T-helper 9 cell (primary cell): ENCODE measurements at places on chromosomes 1 and 21.

DNA sequence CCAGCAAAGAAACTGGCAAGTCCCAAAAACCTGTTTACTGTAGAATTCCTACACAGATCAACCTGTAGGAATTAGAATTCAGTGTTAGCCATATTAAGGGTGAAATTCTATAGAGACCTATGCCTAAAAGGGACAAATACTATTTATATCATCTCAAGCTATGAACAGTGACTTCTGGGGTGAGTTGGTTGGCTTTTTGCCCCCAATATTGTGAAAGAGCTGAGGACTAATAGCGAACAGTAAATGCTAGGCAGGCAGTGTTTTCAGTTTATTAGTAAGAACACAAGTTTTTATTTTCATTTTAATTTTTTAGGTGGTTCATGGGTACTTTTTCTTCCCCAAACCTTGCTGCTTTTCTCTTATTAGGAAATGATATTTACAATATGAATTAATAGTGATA is 15.3 kb downstream of the SLC16A4 start:
- no peak for DNase-seq

DNA sequence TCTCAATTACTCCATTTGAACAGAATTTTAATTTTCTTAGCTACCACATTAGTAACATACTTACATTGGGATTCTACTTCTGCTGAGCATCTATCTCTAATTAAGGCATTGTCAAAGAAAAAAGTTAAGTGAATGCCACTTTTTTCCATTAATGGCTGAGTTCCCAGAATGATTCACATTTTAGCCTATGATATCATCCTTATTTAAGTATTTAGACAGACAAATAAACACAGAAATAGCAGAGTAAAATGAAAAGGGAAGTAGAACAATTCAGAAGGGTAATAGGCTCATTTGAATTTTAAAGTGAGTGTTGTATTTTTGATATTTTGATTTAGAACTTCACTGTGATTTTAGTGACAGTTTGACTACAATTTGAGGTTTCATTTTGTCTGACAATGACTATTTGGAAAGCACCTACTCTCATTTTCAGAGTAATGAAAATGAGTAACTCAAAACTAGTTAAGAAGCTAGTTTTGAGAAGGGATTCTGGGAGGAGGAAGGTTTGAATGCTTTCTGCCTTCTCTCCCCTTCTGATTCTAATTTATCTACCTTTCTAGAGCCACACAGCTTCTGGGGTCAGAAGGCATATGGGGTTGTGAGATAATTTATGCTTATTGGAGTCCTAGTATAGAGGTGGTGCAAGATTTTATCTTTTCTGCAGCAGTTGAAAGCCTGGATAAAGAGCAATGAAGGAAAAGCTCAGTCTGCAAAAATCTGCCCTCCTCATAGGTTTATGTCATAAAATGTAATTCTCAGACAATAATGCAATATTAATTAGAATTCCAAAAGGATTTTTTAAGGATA is 15.5 kb downstream of the LYPLAL1 start:
- no peak for DNase-seq

GRCh38 chr1:88668405-88668804 is 15.7 kb upstream of the PKN2 start:
- no peak for DNase-seq

- DNase-seq = no peak
Measured at GRCh38 chr1:160647329-160647720, 481 bp upstream of the SLAMF1 start.

- DNase-seq = no peak
Measured at GRCh38 chr1:96362623-96363022, 359.0 kb upstream of the PTBP2 start.

DNA sequence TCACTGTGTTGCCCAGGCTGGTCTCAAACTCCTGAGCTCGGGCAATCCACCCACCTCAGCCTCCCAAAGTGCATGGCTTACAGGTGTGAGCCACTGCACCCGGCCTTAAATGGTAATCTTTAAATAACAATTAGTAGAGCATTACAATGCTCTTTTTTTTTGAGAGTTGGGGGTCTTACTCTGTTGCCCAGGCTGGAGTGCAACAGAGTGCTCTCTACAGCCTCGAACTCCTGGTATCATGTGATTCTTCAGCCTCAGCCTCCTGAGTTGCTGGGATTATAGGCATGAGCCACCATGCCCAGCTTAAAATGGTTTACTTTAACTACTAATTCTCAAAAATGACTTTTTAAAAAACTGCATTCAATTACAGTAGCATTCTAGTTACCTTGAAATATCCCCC is 52.2 kb downstream of the PIK3R3 start:
- DNase-seq = no peak

- DNase-seq = peak; percentile 97
Measured at GRCh38 chr1:58783993-58784757, at the start of gene JUN. Gene JUN, minus strand, starts transcription at chr1:58784047. Its CDS starts 977 bp downstream, at chr1:58783070.

DNA sequence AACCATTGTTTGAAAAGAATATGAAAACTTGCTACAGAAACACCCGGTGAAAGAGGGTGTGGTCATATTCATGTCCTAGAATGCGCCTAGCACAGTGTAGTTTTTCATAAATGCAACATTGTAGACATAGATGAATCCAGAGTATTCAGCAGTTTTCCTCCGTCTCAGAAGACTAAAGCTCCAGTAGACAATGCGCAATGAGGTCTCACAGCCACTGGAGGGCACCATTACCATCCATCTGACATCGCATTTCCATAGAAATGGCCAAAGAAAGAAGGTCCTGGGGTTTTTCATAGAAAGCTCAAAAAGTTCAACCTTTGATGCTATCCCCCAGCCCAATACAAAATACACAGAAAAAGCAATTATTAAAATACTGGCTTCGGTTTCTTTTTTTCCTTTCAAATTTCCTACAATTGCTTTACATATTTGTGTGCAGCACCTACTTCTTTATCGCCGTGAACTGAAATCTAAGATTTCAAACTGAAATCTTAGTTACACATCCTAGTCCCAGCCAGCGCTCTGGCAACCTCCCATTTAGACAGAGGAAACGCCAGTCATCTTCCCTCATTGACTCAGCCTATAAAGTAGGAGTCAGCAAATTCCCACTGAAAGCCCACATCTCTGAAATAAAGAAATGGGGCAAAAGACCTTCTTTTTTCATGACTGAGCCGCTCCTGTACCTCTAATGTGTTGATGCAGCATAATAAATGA is 3.9 kb upstream of the CD58 start:
- DNase-seq = peak; percentile 36

DNA sequence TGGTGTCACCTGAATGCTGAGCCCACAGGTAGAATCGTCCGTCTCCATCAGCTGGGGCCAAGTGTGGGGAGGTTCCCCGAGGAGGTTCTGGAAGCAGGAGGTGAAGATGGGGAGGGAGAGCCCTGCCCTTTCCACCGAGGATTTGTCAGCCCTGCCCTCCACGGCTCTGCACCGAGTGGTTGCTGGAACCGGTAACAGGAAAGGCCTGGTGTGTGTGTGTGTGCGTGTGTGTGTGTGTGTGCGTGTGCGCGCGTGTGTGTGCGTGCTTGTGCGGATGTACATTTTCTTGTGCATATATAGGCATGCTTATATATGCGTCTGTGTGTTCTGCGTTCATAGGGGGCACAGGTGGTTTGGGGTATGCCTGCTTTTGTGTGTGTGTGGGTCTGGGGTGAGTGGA is 3.5 kb downstream of the NBL1 start:
- no peak for DNase-seq

DNA sequence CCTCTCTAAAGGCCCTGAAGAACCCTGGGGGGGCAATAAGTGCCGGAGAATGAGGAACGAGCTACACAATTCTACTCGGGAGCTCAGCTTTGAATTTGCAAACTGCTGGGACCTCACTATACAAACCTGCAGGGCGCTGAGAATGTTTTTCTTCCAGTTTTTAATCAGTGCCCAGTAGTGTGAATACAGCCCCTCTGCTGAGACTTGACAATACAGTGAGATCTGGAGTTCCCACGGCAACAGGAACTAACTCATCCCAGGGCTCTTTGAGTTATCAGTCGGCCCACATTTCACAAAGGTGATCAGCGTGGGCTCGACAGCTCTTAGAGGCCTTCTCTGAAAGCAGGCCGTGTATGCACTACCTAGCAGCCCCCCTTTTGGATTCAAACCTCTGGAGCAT is 41.7 kb downstream of the TMEM53 start:
- DNase-seq = no peak

GRCh38 chr1:213817156-213817555 is 170.6 kb upstream of the PROX1 start:
- no peak for DNase-seq

DNA sequence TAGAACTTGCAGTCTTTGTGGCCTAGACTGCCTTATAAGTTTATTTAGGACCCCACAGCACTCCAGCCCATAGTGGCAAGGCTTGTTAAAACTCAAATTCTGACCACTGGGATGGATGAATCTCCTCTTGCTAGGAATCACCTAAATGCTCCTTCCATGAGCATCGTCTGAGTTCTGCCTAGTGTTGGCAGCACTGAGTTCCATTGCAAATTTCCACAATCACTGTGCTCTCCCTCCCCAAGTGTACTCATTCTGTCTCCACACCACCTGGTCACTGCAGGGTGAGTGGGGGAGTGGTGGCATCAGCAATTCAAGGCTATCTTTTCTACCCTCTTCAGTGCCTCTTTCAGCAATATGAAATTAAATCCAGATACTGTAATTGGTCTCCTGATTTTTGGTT is 46.7 kb upstream of the PTBP2 start:
- DNase-seq = no peak

GRCh38 chr21:37058261-37058660 is 14.6 kb downstream of the PIGP start:
- no peak for DNase-seq

- DNase-seq = no peak
Measured at GRCh38 chr1:47188791-47189785, 748 bp downstream of the PDZK1IP1 start.

GRCh38 chr1:62844030-62844429 is 60.1 kb downstream of the ATG4C start:
- DNase-seq = no peak

- no peak for DNase-seq
Measured at GRCh38 chr1:87394513-87394912, 65.8 kb downstream of the LMO4 start.

- DNase-seq = no peak
Measured at GRCh38 chr1:220818421-220819173, 31.9 kb downstream of the MTARC1 start.

DNA sequence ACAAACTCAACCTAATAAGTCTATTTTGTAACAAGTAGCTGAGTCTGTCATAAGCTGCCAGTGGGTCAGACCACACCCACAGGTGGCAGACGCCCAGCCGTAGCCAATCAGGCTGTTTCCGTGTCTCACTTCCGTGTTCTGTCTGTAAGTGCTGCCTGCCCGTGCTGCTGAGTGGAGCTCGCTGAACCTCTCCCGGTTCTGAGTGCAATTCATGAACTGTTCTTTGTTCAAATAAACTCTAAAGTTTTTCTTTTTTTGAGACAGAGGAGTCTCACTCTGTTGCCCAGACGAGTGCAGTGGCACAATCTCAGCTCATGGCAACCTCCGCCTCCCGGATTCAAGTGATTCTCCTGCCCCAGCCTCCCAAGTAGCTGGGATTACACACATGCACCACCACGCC is 25.1 kb downstream of the POFUT2 start:
- no peak for DNase-seq

DNA sequence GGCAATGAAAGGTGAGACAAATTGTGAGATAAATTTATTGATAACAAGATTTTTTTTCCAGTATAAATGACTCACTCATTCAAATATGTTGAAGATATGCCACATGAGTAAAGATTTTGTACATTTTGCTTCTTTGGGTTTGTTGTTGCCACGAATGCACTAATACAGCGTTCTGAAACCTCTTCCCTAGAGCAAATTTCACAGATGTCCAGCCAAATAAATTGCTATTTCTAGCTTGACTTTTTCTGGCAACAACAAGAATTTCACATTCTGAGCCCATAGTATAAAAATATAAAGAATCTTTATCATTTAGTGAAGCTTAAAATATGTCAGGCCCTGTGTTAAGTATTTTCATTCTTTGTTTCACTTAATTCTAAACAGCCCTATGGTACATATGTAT is 114.5 kb upstream of the COL24A1 start:
- no peak for DNase-seq

DNA sequence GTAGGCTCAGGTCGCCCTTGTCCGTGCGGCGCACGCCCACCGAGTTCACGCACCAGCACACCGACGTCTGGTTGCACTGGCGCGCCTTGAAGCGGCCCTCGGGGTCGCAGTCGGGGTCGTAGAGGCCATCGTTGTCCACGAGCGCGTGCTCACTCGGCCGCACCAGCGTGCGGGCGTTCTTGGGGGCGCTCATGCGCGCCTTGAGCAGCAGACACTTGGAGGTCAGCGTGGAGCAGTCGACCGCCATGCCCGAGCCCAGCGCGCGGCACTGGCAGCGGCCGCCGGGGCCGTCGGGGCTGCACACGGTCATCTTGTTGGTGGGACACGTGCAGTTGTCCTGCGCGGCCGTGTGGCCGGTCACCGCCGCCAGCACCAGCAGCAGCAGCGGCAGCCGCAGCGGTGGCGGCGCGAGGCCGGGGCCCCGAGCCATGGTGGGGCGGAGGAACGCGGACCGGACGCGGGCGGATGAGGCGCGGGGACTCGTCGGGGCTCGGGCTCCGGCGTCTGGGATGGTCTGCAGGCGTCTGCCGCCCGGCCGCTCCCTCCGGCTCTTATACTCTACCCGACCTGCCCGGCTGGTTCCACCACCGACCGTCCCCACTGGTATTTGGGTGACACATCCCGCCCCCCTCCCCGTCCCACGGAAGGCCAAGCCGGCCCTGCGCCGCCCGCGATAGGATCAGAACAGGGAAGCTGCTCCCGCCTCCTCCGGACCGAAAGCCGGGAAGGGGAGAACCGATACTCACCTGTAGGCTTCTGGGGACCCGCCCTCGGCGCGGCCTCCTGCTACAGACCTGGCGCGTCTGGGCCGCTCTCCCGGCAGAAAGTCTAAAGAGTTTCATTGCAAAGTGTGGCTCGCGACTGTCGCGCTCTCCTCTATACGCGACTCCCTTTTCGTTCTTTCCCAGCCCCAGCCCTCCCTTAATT is at the start of gene TACSTD2:
Gene TACSTD2 (minus strand): TSS at position 526 of the 927 bp plus-strand sequence. CDS start 96 bp downstream, at position 430.
- no peak for DNase-seq

DNA sequence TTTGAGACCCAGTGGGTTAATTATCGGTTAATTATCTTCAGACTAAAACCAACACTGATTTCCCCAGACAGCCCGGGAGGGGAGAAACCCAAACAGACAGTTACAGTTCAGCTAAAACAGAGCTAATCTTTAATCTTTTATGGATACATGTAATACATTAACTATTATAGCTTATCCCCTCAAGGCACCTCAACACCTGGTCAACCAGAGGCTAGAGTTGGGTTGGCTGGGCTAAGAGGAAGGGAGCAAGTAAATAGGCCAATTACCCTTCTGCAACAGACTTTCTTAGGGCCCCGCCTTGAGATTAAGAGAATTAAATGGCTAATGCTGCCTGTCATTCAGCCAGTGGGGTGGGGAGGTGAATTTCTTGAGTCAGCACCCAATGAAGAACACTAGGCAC is 6.6 kb upstream of the MED18 start:
- DNase-seq = no peak
